GM23248 (cell line): ENCODE measurements at places on chromosomes 4 and X. TPM values are rescaled to one million over a fixed set of nuclear protein-coding genes. Genes with fewer than 3 reads are reported as not detected.

Gene SLC2A9
- total RNA-seq: 0.25 and 2.8 TPM in 2 replicates

Gene HS3ST1
- not detected in 2 replicates for total RNA-seq

Gene CCDC120
- 0.22 TPM in 1 of 2 replicates, not detected in the other for total RNA-seq

Gene WDR17
- 0.22 and 0.38 TPM in 2 replicates for total RNA-seq

Gene FTSJ1
- 95.2 and 152 TPM in 2 replicates for total RNA-seq

Gene PQBP1
- 18.1 and 30.3 TPM in 2 replicates for total RNA-seq

Gene CFAP47
- not detected in 2 replicates for total RNA-seq

Gene RIPPLY1
- total RNA-seq: not detected in 2 replicates

Gene CACNA1F
- not detected in 2 replicates for total RNA-seq

Gene PGRMC2
- 97.4 and 117 TPM in 2 replicates for total RNA-seq

DNA sequence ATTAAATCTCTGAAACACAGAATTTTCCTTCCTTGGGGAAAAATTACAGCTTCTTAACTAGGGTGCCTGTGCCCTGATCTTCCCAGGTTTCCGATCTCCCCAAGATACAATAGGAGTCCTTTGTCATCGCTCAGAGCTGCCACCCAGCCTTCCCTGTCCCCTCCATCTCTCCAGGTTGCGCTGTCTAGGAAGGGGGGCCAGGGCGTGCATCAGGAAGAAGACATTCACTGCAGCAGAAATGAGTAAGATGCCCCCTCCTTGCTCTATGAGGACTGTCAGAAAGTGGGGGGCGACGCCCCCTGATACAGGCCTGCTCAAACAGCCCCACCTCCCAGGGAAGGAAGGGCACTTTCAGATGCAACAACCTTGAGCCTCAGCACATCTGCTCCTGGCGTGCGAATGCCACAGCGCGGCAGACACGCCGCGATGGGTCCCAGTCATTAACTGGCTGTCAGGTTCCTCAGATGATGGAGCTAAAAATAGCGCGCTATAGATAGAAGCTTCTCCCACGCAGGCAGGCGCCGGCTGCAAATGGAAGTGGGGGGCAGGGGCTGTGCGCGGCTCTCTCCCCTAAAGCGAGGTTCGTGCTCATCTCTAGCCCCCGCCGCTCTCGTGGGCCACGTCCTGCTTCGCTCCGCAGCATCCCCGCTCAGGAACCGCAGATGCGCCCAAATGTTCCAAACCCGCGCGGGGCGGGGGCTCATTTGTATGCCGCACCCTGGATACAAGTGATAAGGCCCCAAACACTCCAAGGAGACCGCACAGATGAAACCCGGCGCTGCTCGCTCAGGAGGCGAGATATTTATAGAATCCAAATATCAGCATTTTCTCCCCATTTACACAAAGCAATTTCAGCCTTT lies 57.6 kb upstream of the LGI2 start:
- H3K27me3 ChIP-seq: peaks cover 38% of the 10 kb centered on the region
- peak overlapping the region; percentile 59 for H3K4me3 ChIP-seq
- peaks cover 5% of the 10 kb centered on the region; the same call in 1 of the 2 replicates for H3K4me1 ChIP-seq
- no peaks in the 10 kb centered on the region for H3K36me3 ChIP-seq

DNA sequence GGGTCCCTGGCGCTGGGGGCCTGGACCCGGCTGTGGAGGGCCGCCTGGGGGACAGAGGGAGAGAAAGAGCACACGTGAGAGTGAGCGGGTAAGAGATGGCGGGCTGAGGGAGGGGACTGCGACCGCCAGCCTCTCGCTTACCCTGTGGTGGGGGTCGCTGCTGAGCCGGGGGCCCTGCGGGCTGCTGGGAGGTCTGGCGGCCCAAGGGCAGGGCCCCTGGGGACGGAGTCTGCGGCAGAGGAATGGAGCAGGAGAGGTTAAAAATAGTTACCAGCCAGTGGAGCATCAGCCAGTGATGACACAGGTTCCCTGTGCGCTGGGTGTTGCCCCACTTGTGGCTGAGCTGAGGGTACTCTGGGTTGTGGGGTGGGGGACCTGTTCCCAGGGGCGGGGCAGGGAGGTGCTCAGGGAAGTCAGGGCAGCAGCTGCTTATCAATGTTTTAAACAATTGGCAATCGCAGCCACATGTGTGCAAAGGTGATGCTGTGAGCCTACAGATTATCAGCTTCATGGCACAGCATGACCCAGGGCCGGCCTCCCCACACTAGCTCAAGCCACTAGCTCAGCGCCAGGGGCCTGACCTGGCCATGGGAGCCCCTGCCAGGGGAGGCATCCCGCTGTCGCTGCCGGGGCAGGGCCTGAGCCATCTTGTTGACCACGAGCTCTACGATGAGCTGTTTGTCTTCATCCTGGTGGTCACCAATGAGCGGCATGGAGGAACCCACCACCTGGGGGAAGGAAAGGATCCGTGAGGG lies 7.5 kb upstream of the TIMP1 start:
- no peaks in the 10 kb centered on the region for H3K36me3 ChIP-seq
- H3K4me3 ChIP-seq: no peak overlapping the region
- H3K27ac ChIP-seq: no peak overlapping the region
- peaks cover 7% of the 10 kb centered on the region; the same call in 1 of the 2 replicates for H3K4me1 ChIP-seq
- DNase-seq: no peak

DNA sequence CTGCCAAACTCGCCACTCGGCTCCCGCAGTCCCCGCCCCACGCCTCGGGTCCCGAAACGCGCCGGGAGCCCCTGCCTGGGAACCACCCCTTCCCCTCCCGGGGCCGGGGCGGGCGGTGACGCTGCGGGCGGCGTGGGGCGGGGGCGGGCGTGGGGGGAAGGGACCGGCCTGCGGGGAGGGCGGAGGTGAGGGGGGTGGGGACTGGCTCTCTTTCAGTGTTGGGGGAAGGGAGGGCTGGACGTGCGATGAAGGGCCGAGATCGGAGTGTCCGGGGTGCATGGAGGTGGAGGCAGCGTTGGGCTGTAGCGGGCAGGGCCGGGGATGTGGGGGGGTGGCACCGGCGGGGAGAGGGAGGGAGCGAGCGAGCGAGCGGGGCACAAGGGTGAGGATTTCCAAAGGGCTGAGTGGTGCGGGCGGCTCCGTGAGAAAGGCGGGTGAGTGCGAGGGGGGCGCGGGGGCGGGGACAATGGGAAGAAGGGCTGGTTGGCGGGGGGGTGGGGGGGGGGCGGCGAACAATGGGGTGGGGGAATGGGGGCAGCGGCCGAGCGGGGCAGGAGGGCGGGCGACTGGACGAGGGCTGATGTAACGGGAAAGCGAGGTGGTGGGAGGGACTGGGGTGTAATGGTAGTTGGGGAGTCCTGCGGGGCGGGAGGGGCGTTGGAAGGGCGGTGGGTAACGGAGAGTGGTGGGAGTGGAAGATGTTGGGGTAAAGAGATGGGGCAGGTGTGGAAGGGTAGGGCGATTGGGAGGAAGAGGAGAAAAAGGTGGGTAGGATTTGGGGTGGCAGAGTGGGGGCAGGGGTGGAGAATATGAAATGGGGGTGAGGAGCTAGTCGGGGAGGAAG lies 578 bp downstream of the DCUN1D4 start:
- peak overlapping the region; percentile 85 for H3K4me3 ChIP-seq
- peak overlapping the region; percentile 69 for H3K27ac ChIP-seq
- no peaks in the 10 kb centered on the region for H3K27me3 ChIP-seq
- peak; percentile 86 for DNase-seq

DNA sequence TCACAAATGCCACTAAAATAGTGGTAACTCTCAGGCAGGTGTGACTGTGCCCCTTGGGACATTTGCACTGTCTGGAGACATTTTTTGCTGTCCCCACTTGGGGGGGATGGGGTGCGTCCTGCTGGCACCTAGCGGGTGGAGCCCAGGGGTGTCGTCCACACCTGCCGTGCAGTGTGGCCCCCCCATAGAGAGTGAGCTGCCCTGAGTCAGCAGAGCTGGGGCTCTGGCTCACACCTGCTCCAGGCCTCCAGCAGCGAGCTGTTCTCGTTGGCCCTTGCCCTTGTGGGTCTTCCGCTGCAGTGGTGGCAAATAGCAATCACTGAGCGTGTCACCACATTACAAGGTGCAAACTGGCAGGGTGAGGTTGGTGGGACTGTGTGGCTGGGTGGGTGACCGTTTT lies 64.6 kb downstream of the CLDN34 start:
- H3K27ac ChIP-seq: no peak overlapping the region
- no peak for DNase-seq
- no peak overlapping the region for H3K4me3 ChIP-seq
- H3K36me3 ChIP-seq: no peaks in the 10 kb centered on the region
- no peaks in the 10 kb centered on the region for H3K27me3 ChIP-seq

DNA sequence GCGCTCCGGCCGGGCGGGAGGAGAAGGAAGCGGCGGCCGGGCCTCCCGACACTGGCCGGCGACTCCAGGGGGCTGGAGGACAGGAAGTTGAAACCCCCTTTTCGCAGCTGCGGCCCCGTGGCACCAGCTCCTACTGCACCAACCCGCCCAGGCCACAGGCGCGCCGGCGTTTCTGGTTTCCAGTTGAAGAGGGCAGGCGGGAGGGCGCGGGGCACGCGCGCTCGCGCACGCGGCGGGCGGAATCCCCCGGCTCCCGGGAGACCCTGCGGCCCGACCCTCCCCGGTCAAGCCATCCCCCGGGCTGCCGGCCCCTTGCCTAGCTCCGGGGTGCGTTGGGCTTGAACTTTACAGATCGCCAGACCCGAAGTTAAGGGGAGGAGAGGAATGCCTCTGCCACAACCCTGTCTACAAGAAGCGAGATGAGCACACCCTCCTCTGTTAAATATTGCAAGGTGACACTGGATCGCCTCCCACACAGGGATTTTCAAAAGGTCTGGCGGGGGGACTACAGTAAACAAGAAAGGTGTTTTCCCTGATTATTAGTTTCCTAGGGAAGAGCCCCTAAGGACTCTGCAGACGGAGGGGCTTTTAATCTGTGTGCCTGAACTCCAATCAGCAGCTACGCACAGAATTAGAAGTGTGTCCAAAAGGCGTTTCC lies 1.4 kb downstream of the ELOVL6 start:
- H3K36me3 ChIP-seq: no peaks in the 10 kb centered on the region
- no peak overlapping the region for H3K27ac ChIP-seq
- no peaks in the 10 kb centered on the region for H3K4me1 ChIP-seq
- peak overlapping the region; percentile 93 for H3K4me3 ChIP-seq

DNA sequence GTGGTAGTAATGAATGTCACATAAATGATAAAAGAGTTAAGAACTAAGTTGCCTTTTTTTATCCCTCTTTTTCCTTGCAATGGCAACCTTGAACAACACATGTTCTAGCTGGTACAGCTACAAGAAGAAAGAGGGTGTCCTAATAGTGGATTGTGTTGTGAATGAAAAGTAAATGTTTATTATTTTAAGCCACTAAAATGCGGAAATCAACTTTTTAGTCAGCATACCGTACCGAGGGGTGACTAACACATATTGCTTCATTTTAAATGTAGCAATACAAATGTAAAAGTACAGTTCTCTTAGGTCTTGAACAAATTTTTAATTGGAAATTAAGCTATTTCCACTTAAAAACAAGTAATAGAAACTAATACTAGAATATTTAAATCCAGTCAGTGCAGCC lies 17.7 kb upstream of the AP1AR start:
- no peaks in the 10 kb centered on the region for H3K27me3 ChIP-seq
- peak overlapping the region; percentile 46 for H3K4me3 ChIP-seq

DNA sequence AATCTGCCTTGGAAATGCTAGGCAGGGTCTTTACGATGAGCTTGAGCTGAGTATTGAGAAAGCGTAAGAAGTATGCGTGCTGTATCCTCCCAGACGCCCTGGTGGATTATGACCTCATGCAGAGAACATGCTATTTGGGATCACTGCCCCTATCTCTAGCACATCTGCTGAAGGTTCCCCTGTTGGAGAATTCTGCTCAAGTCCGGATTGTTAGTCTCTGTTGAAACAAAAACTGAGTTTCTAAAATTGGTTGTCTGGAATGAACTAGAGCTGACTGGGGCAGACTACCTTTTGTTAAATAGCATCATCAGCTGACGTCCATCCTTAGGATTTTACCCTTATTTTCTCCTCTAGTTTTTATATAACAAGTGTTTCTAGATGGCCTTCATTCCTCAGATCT lies 7.5 kb downstream of the FHDC1 start:
- H3K36me3 ChIP-seq: no peaks in the 10 kb centered on the region
- H3K27me3 ChIP-seq: no peaks in the 10 kb centered on the region
- H3K4me1 ChIP-seq: peaks cover 15% of the 10 kb centered on the region
- H3K27ac ChIP-seq: peak overlapping the region; percentile 73

GRCh38 chr4:114028071-114028470 lies 48.6 kb upstream of the ARSJ start:
- H3K4me1 ChIP-seq: no peaks in the 10 kb centered on the region
- no peak for DNase-seq
- H3K36me3 ChIP-seq: no peaks in the 10 kb centered on the region

- H3K27me3 ChIP-seq: no peaks in the 10 kb centered on the region
- H3K36me3 ChIP-seq: no peaks in the 10 kb centered on the region
Measured at GRCh38 chr4:19531906-19532848, 719.5 kb upstream of the SLIT2 start.

- no peak overlapping the region for H3K4me3 ChIP-seq
- H3K27ac ChIP-seq: no peak overlapping the region
- DNase-seq: no peak
Measured at GRCh38 chrX:44506678-44507077, 36.0 kb downstream of the FUNDC1 start.

- H3K4me1 ChIP-seq: no peaks in the 10 kb centered on the region
- DNase-seq: no peak
- no peaks in the 10 kb centered on the region for H3K36me3 ChIP-seq
- no peaks in the 10 kb centered on the region for H3K27me3 ChIP-seq
Measured at GRCh38 chrX:134797390-134797700, 139.1 kb upstream of the PLAC1 start.

GRCh38 chrX:81195259-81195658 lies 6.5 kb downstream of the HMGN5 start:
- H3K4me1 ChIP-seq: no peaks in the 10 kb centered on the region
- no peak overlapping the region for H3K4me3 ChIP-seq
- H3K27ac ChIP-seq: no peak overlapping the region
- no peak for DNase-seq
- no peaks in the 10 kb centered on the region for H3K27me3 ChIP-seq

- no peaks in the 10 kb centered on the region for H3K4me1 ChIP-seq
- no peaks in the 10 kb centered on the region for H3K36me3 ChIP-seq
- no peak overlapping the region for H3K4me3 ChIP-seq
- no peak for DNase-seq
- no peaks in the 10 kb centered on the region for H3K27me3 ChIP-seq
Measured at GRCh38 chrX:75291611-75292010, 17.7 kb downstream of the UPRT start.

- no peaks in the 10 kb centered on the region for H3K4me1 ChIP-seq
- H3K27me3 ChIP-seq: no peaks in the 10 kb centered on the region
- H3K36me3 ChIP-seq: no peaks in the 10 kb centered on the region
- H3K27ac ChIP-seq: no peak overlapping the region
Measured at GRCh38 chrX:65993915-65994460, 45.9 kb downstream of the VSIG4 start.

- H3K4me1 ChIP-seq: no peaks in the 10 kb centered on the region
- H3K4me3 ChIP-seq: no peak overlapping the region
- H3K27ac ChIP-seq: no peak overlapping the region
- H3K36me3 ChIP-seq: no peaks in the 10 kb centered on the region
- no peaks in the 10 kb centered on the region for H3K27me3 ChIP-seq
Measured at GRCh38 chrX:136665258-136665900, 17.4 kb downstream of the CD40LG start.

- H3K27ac ChIP-seq: no peak overlapping the region
- no peak overlapping the region for H3K4me3 ChIP-seq
- H3K36me3 ChIP-seq: no peaks in the 10 kb centered on the region
- H3K4me1 ChIP-seq: peaks cover 10% of the 10 kb centered on the region
- DNase-seq: no peak
Measured at GRCh38 chr4:78707793-78708192, 68.4 kb upstream of the BMP2K start.
